ENCODE measurements at places on chromosomes 5 and 9.

DNA sequence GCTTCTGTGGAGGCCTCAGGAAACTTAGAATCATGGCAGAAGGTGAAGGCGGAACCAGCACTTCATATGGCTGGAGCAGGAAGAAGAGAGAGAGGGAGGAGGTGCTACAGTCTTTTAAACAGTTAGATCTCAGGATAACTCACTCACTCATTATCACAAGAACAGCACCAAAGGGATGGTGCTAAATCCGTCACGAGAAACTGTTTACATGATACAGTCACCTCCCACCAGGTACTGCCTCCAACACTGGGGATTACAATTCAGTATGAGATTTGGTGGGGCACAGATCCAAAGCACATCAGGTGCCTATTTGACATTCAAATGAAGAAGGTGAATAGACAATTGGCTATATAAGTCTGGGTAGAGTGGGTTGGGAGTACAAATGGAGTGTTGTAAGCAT lies 35.2 kb downstream of the FKTN start:
- DNase-seq = no peak

DNA sequence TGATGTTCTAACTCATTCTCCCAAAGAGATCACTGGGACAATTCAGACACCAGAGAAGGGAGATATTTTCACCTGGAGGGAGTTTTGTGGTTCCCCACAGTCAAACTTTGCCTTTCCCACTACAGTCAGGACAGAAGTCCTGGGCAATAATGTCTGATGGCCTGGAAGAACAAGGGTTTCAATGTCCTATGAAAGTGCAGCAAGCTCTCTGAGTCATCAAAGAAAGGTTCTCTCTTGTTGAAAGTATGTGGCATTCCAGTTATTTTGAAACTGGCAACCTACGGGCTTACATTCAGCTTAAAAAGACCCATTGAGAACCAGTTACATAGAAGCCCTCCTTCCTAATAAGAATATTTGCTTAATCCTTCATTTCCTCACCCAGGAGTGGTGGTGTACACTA lies 103.9 kb downstream of the INSYN2B start:
- no peak for DNase-seq

DNA sequence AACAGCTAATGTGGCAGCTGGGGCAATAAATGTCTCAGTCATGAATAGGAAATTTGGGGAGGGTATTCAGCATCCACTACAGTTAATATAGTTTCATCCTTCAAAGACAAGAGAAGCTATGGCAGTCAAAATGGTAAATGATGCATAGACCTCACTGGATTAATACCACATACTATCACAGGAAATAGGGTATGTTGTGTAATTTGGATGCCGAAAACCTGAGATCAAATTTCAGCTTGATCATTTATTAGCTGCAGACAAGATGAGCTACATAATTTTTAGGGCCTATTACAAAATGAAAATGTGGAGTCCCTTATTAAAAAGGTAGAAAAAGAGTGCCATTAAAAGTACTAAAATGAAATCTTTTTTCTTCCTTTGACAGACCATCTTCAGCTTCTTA lies 112.6 kb upstream of the MTAP start:
- no peak for DNase-seq

DNA sequence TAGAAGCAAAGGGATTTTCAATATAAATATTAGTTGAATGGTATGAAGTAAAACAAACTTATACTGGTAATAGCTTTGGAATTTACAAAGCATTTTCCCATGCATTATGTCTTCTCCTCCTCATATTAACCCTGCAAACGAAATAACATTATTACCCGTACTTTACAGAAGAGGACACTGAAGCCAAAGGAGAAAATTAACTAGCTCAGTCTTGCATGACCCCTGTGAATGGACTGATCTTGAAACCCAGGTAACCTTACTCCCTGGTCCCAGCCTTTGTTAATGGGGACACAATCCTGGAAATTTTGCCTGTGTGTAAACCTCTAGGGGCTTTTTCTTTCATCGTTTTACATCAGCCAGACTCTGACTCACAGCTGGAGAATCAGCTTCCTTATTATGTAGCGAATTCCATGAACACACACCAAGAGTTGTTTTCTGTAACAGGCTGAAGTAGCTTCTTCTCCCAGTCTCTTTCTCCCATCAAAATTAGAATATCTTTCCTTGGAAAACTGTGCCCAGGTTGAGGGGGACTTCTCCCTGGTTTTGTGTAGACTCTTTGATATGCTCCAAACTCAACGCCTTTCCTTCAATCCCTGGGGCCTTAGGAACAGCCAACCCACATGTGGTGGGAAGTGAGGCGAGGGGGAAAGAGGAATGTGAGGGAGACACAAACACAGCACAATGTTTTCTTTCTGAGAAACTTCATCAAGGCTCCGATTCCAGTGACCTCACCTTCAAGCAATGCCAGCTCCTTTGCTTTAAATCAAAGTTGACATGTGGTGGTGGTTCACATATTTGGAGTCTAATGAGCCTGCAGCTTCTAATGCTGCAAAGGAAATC lies 480.9 kb upstream of the PAPPA start:
- DNase-seq = no peak

DNA sequence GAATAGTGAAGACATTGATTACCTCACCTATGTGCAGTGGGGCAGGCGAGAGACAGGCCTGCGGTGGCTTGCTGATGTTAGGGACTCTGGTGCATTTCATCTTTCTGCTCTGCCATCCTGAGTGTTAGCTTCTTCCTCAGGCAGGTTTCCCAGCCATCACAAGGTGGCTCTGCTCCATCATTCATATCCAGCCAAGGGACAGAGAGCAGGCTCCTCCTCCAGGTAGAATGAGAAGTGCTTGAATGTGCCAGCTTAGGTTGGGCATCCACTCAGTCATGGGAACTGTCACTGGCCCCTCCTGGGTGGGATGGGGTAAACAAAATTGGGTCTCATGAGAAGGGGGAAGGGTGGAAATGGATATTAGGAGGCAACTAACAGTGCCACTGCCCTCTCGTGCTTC lies 24.8 kb downstream of the GPR107 start:
- no peak for DNase-seq

GRCh38 chr9:99425923-99426842 lies 204.1 kb downstream of the SEC61B start:
- no peak for DNase-seq

DNA sequence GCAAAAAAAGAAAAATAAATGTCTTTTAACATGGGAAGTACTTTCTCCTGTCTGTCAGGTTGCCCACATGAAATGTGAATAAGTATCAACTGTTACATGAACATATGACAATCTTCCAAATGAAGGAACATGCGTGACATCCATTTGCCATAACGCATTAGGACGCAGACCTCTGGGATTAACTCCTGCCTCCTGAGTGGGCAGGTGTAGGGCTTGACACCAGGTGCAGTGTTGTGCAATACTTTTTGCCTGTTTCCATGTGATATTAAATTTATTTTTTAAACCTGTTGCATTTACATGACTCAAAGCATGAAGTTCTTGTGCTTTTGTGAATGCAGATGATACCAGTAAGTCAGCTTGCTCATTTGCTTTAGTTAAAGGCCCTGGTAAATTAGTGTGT lies 8.7 kb upstream of the TMEM141 start:
- no peak for DNase-seq

- no peak for DNase-seq
Observed at GRCh38 chr5:115952588-115952987, 9.7 kb upstream of the LVRN start.

- DNase-seq = no peak
Observed at GRCh38 chr9:101508211-101508610, 25.4 kb upstream of the RNF20 start.

DNA sequence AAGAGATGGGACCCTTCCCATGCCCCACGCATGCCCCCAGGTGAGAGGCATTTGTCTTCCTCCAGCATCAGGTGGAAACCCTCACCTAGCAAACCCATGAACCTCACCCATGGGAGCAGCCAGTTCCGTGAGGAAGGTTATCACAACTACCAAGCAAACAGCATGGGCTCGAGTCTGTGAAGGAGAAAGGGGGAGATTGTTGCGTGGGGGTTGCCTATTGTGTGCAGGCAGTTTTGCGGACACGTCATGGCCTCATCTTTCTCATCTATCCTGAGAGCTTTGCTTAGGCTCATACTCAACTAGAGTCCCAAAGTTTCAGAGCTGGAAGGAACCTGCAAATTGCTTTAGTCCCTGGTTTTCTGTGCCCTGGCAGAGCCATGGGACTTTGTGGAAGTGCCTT lies 73.6 kb upstream of the TGFBR1 start:
- no peak for DNase-seq

DNA sequence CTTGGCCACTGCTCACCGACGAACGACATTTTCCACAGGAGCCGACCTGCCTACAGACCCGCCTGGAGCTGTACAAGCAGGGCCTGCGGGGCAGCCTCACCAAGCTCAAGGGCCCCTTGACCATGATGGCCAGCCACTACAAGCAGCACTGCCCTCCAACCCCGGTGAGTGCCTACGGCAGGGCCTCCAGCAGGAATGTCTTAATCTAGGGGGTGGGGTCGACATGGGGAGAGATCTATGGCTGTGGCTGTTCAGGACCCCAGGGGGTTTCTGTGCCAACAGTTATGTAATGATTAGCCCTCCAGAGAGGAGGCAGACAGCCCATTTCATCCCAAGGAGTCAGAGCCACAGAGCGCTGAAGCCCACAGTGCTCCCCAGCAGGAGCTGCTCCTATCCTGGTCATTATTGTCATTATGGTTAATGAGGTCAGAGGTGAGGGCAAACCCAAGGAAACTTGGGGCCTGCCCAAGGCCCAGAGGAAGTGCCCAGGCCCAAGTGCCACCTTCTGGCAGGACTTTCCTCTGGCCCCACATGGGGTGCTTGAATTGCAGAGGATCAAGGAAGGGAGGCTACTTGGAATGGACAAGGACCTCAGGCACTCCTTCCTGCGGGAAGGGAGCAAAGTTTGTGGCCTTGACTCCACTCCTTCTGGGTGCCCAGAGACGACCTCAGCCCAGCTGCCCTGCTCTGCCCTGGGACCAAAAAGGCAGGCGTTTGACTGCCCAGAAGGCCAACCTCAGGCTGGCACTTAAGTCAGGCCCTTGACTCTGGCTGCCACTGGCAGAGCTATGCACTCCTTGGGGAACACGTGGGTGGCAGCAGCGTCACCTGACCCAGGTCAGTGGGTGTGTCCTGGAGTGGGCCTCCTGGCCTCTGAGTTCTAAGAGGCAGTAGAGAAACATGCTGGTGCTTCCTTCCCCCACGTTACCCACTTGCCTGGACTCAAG lies 1.5 kb downstream of the CSF2 start:
- no peak for DNase-seq

Data from NCI-H1436 treated with DMSO at 0.1 percent for 48 hours (cell line).